Hepatic stellate cell (primary cell): ENCODE measurements at places on chromosomes 12 and 14.

DNA sequence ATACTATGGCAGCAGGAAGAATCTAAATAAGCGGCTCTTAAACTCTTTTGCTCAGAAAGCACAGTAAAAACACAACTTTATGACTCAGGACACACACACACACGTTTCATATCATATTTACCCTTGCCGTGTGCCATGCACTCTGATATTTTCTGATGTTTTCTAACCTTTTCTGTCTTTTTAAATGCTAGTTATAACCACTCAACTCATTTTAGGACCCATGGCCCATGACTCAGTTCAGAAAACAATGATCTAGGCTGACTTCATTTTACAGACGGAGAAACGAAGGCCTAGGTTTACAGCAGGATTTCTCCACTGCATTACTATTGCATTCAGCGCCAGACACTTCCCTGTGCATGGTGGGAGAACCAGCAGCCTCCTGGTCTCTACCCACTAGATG, 9.1 kb downstream of the VWF start:
- no peak for DNase-seq

DNA sequence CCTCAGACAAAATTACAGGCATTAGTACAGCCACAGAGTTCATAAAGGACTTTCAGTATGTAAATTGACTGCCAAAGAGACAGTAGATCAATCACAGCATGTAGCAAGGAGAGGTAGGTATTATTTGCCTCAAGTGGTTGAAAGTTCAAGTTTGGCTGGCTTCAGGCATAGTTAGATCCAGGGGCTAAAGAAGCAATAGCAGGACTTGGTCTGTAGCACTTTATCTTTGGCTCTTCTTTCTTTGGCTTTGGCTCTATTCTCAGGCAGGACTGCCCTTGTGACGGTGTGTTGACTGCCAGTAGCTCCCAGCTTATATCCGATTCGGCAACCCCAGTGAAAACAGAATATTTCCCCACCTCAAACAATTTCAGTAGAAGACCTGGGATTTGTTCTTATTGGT, 346.0 kb upstream of the TBX3 start:
- DNase-seq: no peak

- no peak for DNase-seq
Observed at GRCh38 chr12:116697716-116698115, 40.2 kb downstream of the SPRING1 start.

DNA sequence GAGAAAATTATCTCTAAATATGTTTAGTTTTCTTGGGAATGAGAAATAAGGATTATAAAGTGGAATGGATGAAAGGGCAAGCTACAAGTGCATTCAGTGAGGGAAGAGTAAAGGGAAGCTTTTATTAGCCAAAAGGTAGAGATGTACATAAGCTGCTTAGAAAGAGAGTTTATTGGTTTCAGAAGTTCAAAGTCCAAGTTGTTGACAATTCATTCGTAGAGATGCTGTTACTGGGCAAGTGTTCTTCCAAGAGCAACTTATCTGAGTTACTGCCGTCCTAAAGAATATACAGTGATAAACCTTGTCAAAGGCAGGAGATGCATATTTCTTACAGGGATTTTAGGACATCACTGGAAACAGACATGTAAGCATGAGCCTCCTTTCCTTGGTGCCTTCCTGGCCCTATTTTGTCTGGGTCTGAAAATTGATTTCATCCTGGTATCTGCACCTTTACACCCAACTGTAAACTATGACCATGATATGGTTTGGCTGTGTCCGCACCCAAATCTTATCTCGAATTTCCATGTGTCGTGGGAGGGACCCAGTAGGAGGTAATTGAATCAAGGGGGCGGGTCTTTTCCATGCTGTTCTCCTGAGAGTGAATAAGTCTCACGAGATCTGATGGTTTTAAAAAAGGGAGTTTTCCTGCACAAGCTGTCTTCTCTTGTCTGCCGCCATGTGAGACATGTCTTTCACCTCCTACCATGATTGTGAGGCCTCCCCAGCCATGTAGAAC, 46.8 kb downstream of the TRMT5 start:
- no peak for DNase-seq

- DNase-seq: no peak
Observed at GRCh38 chr12:75716291-75717025, 205.0 kb upstream of the KRR1 start.

GRCh38 chr12:21483531-21483930, 17.9 kb downstream of the RECQL start:
- DNase-seq: no peak

GRCh38 chr12:20508962-20509361, 140.6 kb downstream of the PDE3A start:
- no peak for DNase-seq

DNA sequence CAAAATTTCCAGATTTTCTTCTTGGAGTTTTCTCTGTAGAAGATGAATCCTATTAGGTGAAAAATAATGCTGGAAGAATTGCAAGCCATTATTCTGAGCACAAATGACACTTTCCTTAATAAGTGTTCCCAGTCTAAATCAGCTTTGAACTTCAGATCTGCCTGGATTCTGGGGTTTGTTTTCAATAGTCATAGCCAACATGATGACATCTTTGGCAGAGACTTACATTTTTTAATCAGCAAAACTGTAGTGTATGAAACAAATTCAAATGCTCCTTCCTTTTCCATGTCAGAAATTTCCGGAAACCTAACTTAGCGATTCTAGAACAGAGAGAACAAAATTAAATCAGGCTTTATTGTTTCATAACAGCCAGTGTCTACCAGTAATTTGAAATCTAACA, 88.5 kb downstream of the TSPAN8 start:
- DNase-seq: no peak

GRCh38 chr14:81737938-81738337, 204.3 kb upstream of the SEL1L start:
- no peak for DNase-seq

- DNase-seq: no peak
Observed at GRCh38 chr14:99773521-99774497, 19.4 kb upstream of the EML1 start.

GRCh38 chr12:49983892-49984291, 11.1 kb downstream of the AQP6 start:
- peak; percentile 86 for DNase-seq

- DNase-seq: peak; percentile 4
Observed at GRCh38 chr12:16605642-16606116, 283 bp downstream of the LMO3 start.

DNA sequence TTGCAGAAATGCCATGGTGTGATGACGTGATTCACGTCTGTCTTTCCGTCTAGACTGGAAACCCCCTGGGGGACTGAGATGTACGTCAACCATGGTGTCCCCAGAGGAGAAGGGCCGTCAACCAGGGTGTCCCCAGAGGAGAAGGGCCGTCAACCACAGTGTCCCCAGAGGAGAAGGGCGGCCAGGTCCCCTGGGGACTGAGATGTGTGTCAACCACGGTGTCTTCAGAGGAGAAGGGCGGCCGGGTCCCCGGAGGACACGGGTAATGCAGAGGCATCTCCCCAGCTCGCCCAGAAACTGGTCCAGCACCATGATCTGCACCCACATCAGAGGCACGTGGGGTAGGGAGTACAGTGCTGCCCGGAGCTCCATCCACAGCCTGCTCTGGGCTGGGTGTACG, 30.6 kb upstream of the GALNT9 start:
- DNase-seq: no peak

- DNase-seq: no peak
Observed at GRCh38 chr12:132142679-132143335, 1.3 kb downstream of the DDX51 start.

DNA sequence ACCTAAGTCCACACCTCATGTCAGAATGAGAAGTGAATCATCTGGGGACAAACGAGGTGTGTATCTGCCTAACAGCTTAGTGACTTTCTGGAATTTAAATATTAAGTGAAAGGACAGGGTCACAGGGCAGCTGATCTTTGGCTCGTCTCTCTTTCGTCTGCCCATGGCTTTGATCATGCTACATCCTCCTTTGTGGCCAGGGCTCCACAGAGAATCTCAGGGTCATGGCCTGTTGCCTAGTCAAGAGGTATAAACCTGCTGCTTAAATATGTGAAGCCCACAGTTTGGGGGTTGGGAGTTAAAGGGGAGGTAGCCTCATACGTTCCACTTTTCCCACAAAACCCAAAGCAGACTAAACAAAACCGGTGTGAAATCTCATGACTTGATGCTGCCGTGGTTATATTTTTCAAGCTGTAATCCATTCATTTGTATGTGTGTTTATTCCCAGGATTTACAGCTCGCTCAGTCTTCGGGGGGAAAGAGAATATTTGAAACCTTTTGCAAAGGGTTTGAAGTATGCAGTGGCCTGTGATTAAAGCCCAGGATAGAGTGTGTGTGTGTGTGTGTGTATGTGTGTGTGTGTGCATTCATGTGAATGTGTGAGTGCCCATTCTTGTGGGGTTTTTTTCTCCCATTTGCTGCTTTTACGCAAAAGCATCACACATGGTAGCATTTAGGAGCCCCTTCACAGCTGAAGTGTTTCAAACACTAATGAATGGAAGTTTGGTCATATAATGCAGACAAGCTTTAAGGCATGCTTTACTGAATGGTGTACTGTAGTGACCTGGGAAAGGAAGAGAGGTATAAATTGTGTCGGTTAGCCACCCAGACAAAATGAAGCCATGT, 137.1 kb downstream of the HMGA2 start:
- no peak for DNase-seq

- no peak for DNase-seq
Observed at GRCh38 chr12:124790650-124791400, 72.8 kb downstream of the SCARB1 start.

DNA sequence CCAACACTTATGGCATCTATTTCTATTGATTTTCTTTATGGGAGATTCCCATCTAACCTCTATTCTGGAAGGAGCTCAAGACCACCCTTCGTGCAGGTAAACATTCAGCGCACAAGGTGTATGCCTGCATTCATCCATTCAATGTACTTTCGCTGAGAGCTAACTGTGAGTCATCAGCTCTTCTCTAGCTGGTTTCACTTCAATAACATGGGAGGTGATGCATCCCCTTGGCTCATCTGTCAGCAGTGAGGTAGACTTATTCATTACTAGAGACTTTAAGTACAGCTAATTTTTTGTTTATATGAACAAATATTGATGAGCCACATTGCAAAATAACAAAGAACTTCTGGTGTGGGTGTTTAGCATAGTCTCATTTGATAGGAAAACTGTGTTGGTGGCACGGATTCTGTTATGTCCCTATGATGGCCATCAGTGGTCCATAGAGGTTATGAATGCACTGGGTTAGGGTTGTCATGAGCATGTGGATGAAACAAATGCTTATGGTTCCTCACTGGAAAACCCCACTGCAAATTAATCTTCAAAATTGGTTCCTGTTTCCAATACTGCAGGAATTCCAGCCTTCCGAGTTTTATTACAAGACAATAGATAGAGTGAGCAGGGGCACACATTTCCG, 1151.0 kb downstream of the BCL11B start:
- no peak for DNase-seq

DNA sequence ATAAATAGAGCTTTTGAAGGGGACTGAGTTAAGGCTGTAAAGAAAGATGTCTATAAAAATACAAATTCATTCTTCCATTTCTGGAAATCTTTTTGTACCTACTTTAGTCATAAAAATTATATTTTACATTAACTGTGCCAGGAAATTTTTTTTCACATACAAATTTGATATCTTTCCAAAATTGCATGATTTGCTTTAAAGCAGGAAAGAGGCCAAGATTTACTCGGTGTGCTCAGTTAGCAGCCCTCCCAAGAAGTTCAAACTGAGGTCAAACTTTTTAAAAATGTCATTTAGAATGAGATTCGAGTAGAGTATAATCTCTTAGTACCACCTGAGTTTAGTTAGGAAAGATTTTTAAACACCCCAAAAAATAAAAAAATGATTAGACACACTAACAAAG, 173.2 kb upstream of the GRIP1 start:
- DNase-seq: no peak

- no peak for DNase-seq
Observed at GRCh38 chr14:77311217-77311616, 9.5 kb downstream of the POMT2 start.

DNA sequence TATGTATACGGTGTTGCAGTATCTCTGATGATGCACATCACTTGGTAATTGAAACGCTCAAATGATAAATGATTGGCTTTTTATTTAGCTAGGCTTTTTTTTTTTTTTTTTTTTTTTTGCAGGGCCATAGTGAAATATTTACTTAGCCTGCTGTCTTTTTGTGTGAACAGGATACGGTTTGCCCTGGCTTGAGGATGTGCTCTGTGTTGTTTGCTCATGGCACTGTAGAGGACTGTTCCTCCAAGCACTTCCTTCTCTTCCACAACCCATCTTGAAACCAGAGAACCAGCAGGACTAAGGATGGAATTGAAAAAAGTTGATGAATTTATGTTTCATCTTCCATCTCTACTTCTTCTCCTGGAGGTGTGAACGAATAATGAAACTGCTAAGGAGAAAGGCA, 15.5 kb upstream of the SSPN start:
- DNase-seq: no peak

GRCh38 chr12:54164387-54165145, 24.2 kb downstream of the SMUG1 start:
- no peak for DNase-seq

- peak; percentile 16 for DNase-seq
Observed at GRCh38 chr12:85575120-85576096, 260.8 kb downstream of the RASSF9 start.

DNA sequence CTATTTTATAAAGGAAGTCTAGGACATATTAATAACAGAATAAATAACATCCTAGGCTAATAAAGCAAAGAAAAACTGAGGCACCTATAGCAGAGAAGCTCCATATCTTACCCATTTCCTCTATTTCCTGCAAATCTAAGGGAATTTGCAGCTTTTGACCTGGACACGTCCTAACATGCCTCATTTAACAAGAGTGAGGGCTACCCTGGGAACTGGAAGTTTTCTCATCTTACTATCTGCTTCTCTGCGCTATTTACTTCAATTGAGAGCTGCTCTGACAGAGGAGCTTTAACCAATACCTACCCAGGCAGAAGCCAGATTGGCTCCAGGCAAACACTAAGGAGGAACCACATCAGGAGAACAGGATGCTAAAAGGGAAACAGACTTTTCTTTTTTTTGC, 5.7 kb downstream of the YBX3 start:
- DNase-seq: no peak

DNA sequence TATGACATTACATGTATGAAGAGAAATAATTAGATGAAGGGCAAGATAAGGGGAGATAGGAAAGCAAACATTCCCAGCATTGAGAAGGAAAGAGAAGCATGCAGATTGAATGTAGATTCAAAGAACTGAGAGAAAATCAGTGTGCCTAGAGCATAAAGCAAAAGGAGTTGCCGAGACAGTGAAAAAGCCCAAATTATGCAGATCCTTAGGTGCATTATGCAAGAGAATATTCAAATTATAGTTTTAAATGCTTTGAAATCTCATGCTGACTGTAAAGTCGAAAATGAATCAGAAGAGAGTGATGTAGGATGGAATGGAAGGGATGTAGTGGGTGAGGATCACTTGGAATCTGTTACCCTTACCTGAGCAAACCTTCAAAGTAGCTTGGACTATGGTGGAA, 49.9 kb downstream of the PPP4R4 start:
- no peak for DNase-seq

- peak; percentile 90 for DNase-seq
Observed at GRCh38 chr12:47949441-47950341, 13.7 kb upstream of the TMEM106C start.

GRCh38 chr14:103121846-103122584, 1.2 kb upstream of the TNFAIP2 start:
- DNase-seq: peak; percentile 71

GRCh38 chr14:96269359-96269710, 13.3 kb downstream of the BDKRB1 start:
- no peak for DNase-seq
